Left lung (tissue), 14 donors: ENCODE measurements at places on chromosomes 2 and 18. TPM values are rescaled to one million over a fixed set of nuclear protein-coding genes. Genes with fewer than 3 reads are reported as not detected.

Gene SLC16A14
- polyA plus RNA-seq = 10.8 TPM

Gene ECEL1
- polyA plus RNA-seq = 0.41 TPM

Gene NCKAP5
- polyA plus RNA-seq = 19.7 TPM

Gene ZNF407
- 11.9 TPM for polyA plus RNA-seq

Gene ARHGEF33
- polyA plus RNA-seq = 2.9 TPM

Gene SP140
- 1.00 TPM for polyA plus RNA-seq

Gene TRIM54
- 0.14 TPM for polyA plus RNA-seq

Gene DAW1
- 3.6 TPM for polyA plus RNA-seq

Gene RAB27B
- polyA plus RNA-seq = 10.3 TPM

DNA sequence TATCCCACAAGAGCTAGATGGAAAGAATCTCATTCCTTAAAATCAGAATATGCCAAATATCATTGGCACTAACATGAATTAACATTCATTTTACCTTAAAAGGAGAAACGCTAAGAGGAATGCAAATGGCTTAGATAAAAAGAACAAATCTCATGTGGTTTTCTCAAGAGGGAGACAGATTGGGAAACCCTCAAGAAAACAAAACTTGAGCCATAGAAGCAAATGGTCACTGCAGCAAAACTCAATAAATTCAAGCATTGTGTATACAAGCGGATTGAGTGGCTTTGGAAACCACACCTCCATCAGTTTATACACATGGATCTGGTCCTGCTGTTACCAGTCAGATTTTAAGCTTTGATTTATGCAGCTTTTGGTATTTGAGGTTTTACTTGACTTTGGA lies 1331.8 kb upstream of the ZEB2 start:
- DNase-seq = no peak

- no peak for DNase-seq
These were observed 209.8 kb downstream of the KCNJ3 start for GRCh38 chr2:154908327-154908726.

GRCh38 chr2:234977228-234977679 lies 25.4 kb downstream of the SH3BP4 start:
- DNase-seq = no peak

- DNase-seq = no peak
These were observed 55.6 kb upstream of the MAP4K3 start for GRCh38 chr2:39492716-39493115.

DNA sequence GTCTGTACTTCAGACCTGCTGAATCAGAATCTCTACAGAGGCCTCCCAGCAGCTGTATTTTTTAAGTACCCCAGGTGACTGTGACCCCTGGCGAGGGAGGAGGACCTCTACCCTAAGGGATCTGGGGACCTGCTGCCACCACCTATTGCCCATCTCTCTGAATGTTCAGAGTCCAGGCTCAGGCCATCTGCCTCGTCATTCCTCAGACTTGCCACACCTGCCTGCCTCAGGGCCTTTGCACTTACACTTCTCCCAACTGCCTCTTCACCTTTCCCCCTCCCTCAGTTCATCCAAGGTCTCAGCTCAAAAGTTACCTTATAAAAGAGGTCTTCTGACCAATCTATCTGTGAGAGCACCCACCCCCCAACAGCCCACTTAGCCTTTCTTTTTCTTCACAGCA lies 21.5 kb downstream of the UXS1 start:
- DNase-seq = no peak

GRCh38 chr2:42195559-42195958 lies 26.4 kb downstream of the EML4 start:
- no peak for DNase-seq

- no peak for DNase-seq
These were observed 23.7 kb downstream of the METTL8 start for GRCh38 chr2:171410101-171410500.

GRCh38 chr2:156322051-156322685 lies 10.4 kb downstream of the NR4A2 start:
- DNase-seq = peak; percentile 47

- DNase-seq = no peak
These were observed 117.6 kb downstream of the PRKCE start for GRCh38 chr2:45769056-45769455.

GRCh38 chr18:67282796-67283195 lies 233.7 kb downstream of the DSEL start:
- no peak for DNase-seq
